ENCODE measurements at places on chromosomes 13 and 19.

- DNase-seq = no peak
Observed at GRCh38 chr13:99279637-99280036, 21.5 kb upstream of the GPR18 start.

DNA sequence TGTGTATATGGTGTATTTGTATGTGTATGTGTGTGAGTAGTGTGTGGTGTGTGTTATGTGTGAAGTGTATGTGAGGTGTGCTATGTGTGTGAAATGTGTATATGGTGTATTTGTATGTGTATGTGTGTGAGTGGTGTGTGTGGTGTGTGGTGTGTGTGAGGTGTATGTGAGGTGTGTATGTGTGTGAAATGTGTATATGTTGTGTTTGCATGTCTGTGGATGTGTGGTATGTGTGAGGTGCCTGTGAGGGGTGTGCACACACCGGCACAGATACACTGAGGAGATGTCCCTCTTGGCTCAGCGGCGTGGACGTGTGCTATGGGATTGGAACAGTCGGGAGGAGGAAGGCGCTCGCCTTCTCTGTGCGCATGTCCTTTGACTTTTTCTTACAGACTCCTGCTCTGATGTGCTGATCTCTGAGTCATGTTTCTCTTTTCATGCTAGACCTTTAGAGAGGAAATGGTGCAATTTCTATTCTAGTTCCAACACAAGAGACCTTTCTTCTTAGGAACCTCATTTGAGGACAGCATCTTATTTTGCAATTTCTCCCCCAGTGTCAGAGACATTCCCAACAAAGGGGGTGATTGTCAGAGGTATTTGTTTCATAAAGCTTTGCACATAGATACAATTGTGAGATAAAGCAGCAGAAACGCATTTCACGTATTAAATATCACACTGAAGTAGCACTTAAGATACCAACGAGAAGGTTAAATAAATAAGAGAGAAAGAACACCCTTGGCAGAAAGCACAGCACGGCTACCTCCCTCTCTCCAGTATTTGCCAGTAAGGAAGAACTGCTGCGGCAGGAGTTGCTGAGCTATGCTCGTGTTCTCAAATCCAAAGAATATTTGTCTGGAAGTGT is 11.3 kb upstream of the TNFRSF19 start:
- DNase-seq = peak; percentile 89

- no peak for DNase-seq
Observed at GRCh38 chr13:74036373-74036772, 97.8 kb downstream of the KLF12 start.

GRCh38 chr13:62444805-62445204 is 1029.2 kb upstream of the PCDH20 start:
- no peak for DNase-seq

DNA sequence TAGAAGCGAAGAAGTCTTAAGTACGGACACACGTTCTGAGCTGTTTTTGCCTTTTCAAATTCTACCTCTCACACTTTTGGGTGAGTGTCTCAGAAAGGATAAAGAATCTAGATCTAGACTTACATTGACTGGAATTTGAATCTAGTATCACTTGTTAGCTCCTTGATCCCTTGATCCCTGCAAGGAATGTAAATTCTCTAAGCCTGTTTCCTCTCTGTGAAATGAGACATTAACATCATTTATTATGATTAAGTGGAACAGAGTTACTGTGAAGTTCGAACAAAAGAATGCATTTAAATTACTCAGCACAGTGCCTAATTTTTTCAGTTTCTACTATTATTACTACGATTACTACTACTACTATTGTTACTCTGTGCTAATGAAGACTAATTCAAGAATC is 86.6 kb upstream of the POSTN start:
- DNase-seq = no peak

DNA sequence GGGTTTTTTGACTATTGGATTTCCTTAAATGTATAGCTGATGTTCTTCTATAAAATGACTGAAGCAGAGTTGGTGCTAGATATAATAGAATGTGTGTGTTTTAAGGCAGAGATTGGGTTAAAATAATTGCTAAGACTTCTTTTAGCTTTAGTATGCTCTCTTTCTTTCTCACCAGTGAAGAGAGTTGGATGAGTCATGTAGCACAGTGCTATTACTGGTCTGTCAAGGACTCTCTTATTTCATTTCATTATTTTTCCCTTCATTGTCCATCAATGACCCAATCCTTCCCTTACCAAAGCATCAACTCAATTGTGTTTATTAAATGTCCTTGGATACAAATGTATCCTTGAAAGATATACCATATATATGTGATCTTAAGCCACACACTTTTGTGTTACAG is 268.9 kb downstream of the IRS2 start:
- peak; percentile 26 for DNase-seq

DNA sequence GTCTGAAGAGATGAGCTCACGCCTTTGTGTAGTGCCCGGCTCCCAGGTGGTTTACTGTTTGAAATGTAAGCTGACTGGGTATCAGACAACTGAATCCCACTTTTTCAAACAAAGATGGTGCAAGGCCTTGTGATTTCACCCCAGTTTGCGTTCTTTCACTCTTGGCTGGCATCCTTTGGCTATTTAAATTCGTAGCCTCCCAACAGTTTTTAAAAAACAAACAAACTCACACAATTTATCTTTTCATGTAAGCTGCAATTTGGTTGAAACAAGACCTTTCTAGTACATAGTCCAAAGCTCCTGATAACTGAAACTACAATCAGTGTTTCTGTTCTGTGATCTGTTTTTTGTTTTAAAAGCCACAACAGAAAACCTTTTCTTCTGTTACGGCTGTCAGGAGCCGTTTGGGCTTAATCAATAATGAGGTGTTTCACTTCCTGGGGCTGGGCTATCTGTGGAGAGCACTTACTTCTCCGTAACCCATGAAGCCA is 65.1 kb upstream of the NPAS1 start:
- DNase-seq = no peak

DNA sequence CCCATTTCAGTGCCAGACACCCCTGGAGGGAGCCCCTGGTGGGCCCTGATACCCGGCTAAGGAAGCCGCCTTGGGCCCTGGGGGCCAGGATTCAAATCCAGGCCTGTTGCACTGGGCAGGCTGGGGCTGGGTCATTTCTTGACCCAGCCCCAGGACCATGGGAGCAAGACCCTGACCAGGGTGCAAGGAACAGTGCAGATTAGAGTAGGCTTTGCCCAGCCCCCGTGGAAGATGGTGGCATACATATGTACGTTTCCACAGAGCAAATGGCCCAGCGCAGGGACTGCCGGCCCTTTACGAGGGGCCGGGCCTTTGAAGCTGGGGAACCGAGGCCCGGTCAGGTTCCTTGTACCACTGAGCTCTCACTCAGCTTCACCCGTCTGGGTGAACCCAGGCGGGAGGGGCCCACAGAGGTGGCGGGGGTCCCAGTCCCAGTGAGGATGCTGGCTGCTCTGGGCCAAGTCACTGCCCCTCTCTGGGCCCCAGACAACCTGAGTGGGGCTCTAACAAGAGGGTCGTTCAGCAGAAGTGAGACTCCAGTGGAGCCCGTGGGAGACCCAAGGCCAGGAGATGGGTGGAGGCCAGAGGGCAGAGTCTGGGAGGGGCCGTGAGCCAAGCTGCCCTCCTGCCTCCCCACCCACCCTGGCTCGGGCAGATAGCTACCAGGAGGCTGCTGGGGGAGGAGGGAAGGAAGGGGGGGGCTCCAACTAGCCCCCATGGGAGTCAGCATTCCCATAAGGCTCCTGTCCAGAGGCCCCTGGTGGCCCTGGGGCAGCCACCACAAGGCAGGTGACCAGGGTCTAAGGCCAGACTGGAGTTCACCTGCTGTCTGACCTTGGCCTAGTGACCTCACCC is 2.7 kb downstream of the MKNK2 start:
- no peak for DNase-seq

DNA sequence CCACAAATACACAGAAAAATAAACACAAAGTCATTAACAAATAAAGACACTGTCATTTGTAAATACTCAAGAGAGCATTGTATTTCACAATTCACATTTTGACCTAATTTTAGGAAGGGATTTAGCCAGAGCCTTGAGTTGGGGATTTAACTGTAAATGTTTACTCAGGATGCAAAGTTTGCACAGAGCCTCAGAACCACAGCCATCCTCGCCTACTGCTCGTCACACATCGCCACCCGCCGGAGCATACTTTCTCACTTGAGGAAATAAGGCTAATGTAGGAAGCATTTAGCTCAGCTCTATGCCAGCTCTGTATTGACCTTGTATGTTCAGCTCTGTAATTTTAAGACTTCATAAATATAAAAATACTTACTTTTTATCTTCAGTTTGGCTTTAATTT is 442.7 kb downstream of the OXGR1 start:
- DNase-seq = no peak

- DNase-seq = no peak
Observed at GRCh38 chr13:112074139-112074865, 7.4 kb downstream of the SOX1 start.

DNA sequence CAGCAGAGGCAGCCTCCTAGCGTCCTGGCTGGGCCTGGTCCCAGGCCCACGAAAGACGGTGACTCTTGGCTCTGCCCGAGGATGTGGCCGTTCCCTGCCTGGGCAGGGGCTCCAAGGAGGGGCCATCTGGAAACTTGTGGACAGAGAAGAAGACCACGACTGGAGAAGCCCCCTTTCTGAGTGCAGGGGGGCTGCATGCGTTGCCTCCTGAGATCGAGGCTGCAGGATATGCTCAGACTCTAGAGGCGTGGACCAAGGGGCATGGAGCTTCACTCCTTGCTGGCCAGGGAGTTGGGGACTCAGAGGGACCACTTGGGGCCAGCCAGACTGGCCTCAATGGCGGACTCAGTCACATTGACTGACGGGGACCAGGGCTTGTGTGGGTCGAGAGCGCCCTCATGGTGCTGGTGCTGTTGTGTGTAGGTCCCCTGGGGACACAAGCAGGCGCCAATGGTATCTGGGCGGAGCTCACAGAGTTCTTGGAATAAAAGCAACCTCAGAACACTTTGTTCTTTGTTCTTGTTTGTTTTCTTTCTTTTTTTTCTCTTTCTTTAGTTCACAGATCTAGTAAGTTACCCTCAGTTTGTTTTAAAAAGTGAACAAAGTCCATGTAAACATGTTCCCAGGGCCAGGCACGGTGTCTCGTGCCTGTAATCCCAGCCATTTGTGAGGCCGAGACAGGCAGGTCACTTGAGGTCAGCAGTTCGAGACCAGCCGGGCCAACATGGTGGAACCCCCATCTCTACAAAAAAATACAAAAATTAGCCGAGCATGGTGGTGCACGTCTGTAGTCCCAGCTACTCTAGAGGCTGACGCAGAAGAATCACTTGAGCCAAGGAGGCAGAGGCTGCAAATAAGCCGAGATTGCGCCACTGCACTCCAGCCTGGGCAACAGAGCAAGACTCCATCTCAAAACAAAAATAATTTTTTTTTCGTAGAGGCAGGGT is 10.2 kb downstream of the ANGPTL4 start:
- DNase-seq = no peak

GRCh38 chr19:50947123-50947522 is 5.7 kb downstream of the KLK5 start:
- no peak for DNase-seq

DNA sequence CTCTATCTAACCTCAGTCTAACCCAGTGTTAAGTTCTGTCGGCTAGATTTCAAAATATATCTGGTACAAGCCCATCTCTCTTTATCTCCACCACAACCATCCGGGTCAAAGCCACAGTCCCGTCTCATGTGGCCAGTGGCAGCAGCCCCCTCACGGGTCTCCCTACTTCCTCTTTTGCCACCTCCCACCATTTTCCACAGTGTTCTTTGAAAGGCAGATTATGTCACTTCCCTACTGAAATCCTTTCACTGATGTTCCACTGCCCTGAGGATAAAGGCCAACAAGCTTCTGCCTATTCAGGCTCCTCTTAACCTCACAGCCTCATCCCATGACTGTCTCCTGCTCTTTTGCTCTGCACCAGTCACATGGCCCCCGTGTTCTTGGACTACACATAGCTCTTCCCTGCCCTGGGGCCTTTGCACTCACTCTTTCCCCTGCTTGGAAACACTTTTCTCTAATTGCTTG is 117.2 kb downstream of the UBL3 start:
- no peak for DNase-seq

GRCh38 chr19:58366585-58367430 is 4.3 kb upstream of the ZNF497 start:
- no peak for DNase-seq

DNA sequence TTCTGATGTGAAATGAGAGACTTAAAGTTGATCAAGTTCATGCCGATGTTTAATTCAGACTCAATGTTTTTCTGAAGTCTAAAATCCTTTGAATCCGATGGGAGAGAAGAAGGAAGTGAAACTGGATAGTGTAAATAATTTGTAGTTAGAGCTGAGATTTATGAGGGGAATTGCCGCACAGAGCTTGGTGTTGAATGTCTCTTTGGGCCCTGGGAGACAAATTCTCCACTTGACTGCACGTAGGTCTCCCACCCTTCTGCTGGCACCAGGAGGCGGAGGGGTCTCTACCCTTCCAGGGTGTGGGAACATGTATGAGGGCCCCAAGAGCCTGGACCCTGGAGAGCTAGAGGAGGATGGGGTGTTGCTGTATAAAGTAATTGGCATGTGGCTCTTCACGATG is 140.8 kb upstream of the SERP2 start:
- no peak for DNase-seq

- DNase-seq = no peak
Observed at GRCh38 chr19:37467608-37468090, 405 bp upstream of the ZNF569 start.

DNA sequence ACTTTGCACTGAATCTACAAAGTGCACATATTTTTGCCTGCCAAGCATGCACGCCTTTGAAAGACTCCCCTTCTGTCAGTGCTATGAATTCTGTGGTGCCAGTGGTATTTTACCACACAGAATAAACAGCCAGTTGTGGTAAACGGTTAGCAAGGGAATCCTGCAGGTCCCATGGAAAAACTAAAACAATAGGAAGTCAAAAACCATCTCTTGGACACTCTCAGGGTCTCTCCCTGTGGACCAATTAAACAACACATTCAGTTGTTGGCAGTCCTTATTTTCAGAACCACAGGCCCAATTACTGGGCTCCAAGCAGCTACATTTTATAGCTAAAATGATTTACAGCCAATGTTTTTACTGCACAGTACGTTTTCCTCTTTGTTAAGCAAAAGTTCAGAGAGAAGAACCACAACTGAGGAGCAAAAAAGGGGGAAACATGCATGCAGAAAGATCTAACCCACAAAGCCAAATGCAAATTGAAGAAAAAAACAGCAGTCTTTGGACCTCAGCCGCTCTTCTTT is 116.9 kb downstream of the KCTD12 start:
- DNase-seq = no peak

- DNase-seq = peak; percentile 92
Observed at GRCh38 chr19:39539518-39540332, at the start of gene EID2. EID2 (minus strand) TSS chr19:39540161; CDS start chr19:39540079, 82 bp downstream.

DNA sequence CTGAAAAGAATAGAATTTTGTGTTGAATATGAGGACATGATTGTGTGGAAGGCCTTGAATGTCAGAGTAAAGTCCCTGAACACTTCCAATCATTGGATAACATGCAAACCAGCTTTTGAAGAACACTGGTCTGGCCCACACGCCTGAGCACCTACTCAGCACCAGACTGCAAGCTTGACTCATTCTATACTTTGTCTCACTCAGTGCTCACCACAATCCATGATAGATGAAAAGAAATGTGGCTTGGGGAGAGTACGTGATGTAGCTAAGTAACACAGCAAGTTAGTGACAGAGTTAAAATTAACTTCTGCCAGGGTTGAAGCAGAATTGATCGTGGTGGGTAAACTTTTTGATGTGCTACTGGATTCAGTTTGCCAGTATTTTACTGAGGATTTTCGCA is 12.0 kb downstream of the DLEU7 start:
- DNase-seq = peak; percentile 29

GRCh38 chr13:60931858-60932546 is 483.6 kb downstream of the PCDH20 start:
- no peak for DNase-seq

- no peak for DNase-seq
Observed at GRCh38 chr13:108113407-108113806, 101.9 kb downstream of the LIG4 start.

GRCh38 chr19:8459520-8460270 is 14.9 kb downstream of the HNRNPM start:
- DNase-seq = peak; percentile 87

Measured in fibroblast of mammary gland (primary cell).